ENCODE measurements at places on chromosomes 6 and 20. TPM values are rescaled to one million over a fixed set of nuclear protein-coding genes. Genes with fewer than 3 reads are reported as not detected.

The SNX21 gene
- 25.2 TPM for total RNA-seq

The CCN2 gene
- total RNA-seq: 89.3 TPM

The SPACA1 gene
- not detected for total RNA-seq

The DEFB125 gene
- total RNA-seq: not detected

The HAO1 gene
- total RNA-seq: not detected

The RPP40 gene
- total RNA-seq: not detected

The CENPW gene
- total RNA-seq: not detected

The FAM83B gene
- total RNA-seq: 8.4 TPM

DNA sequence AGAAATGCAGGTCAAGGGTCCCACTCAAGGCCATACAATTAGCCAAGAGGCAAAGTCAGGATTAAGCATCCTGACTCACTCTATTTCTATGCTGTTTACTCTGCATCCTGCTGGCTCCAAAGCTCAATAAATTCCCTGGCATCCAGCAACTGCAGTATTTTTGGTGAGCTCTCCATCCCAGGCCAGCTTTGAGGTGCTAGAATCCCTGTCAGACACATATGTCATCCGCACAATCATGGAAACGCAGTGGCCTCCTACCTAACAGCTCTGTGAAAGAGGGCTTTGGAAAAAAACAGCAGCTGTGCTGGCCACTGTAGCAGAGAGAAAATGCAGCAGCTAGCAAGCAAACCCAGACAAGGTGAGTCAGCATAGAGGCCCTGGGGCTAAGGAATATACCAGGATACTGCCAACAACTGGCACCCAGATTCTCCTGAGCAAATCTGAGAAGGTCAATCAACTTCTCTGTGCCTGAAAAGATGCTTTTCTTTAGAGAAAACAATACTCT is 58.4 kb downstream of the ANKEF1 start:
- DNase-seq: no peak

DNA sequence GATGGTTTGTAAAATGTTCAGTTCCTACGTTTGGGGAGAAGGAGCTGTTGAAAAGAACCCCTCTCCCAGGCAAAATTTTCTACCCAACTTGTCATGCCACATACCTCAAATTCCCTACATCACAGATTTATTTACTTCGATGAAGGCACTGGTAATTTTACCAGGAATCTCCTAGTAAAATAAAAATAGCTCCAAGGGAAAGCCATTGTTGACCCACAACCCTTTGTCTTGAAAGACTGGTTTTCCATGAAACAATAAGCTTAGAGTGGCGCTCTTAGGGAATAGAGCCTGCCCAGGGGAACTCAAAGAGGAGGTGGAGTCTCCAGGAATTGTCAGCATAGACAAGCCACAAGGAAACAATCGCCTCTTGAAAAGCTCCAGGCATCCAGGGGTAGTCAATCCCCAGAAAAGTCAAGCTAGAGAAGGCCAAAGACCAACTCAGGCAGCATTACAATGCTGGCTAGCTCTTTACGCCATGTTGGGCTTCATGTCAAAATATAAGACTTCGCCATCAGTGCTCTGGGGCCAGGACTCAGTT is 99.2 kb upstream of the RREB1 start:
- DNase-seq: no peak

DNA sequence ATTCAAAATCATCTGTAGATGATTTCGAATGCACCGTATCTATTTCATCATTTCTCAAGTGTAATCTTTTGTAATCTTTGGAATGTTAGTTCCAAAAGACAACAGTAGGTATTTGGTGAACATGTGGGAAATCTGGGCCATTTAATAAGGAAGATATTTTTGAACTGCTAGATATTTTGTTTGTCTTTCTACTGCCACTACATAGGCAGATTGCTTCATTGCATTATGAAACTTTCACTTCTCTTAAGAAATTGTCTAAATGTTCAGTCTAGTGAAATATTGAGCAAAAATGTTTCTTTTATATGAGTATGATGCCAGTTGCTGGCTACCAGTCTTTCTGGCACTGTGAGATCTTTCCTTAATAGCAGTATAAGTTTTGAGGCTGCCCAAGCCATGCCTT is 527.8 kb upstream of the RNF217 start:
- no peak for DNase-seq

DNA sequence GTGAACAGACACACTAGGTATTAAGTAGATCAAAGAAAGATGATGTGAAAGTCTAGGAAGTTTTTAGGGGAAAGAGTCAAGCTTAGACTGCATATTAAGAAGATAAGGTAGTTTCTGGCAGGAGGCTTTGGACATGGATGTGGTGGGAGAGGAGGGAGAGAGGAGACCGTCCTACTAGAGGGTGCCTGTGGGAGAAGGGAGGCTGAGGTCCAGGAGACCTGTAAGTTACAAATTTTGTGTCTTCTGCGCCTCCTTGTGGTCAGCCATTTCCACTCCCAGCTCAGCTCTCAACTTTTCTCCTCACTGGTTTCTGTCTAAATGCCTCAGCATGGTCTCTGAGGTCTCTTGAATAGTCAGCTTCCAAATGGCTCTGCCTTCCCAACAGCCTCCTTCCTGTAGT is 193.5 kb downstream of the UNC5CL start:
- peak; percentile 53 for DNase-seq

GRCh38 chr6:75353644-75354043 is 69.1 kb upstream of the TMEM30A start:
- no peak for DNase-seq

GRCh38 chr20:18916886-18917750 is 103.5 kb downstream of the SCP2D1 start:
- DNase-seq: no peak

DNA sequence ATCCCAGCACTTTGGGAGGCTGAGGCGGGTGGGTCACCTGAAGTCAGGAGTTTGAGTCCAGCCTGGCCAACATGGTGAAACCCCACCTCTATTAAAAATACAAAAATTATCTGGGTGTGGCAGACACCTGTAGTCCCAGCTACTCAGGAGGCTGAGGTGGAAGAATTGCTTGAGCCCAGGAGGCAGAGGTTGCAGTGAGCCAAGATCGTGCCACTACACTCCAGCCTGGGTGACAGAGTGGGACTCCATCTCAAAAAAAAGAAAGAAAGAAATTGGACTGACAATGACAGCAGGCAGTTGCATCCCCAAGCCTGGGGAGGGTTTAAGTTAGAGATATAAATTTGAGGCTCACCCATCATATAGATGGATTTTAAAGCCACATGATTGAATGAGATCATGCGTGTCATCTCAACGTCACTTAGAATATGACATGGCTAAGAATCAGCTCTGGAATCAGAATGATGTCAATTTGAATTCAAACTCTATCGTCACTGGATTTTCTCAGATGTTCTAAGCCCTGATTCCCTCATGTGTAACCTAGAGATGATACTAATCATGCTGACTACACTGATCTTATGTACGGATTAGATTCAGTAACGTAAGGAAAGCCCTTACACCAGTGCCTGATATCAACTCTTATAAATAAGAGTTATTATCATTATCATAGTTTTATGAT is 534.0 kb upstream of the JARID2 start:
- no peak for DNase-seq

- no peak for DNase-seq
Measured at GRCh38 chr6:167956983-167957492, 40.4 kb upstream of the KIF25 start.

DNA sequence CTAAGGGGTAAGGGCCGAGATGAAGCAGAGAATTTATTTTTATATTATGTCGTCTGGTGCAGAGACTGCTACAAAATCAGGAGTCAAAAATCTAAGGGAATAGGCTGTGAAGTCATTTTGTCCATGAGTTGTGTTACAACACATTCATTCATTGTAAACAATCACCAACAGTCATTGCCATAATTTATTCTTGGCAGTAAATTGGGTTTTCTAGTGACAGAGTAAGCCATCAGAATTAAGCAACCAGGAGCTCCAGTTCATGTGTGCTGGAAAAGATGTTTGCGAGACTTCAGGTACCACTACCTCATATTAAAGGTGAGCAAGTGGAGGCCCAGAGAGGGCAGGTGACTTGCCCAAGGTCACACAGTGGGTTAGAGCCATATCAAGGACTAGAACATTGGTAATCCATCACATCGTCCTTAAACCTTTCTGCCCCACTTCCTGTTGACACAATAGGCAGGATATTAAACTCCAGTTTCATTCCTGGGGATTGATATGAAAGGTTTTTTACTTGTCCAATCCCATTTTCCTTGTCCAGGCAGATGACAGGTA is 46.0 kb downstream of the E2F3 start:
- no peak for DNase-seq

GRCh38 chr6:150881911-150882481 is 16.5 kb downstream of the MTHFD1L start:
- DNase-seq: peak; percentile 87

- DNase-seq: no peak
Measured at GRCh38 chr20:44025756-44026155, 111.1 kb downstream of the TOX2 start.

- peak; percentile 68 for DNase-seq
Measured at GRCh38 chr20:63404129-63405085, 43.3 kb upstream of the CHRNA4 start.

DNA sequence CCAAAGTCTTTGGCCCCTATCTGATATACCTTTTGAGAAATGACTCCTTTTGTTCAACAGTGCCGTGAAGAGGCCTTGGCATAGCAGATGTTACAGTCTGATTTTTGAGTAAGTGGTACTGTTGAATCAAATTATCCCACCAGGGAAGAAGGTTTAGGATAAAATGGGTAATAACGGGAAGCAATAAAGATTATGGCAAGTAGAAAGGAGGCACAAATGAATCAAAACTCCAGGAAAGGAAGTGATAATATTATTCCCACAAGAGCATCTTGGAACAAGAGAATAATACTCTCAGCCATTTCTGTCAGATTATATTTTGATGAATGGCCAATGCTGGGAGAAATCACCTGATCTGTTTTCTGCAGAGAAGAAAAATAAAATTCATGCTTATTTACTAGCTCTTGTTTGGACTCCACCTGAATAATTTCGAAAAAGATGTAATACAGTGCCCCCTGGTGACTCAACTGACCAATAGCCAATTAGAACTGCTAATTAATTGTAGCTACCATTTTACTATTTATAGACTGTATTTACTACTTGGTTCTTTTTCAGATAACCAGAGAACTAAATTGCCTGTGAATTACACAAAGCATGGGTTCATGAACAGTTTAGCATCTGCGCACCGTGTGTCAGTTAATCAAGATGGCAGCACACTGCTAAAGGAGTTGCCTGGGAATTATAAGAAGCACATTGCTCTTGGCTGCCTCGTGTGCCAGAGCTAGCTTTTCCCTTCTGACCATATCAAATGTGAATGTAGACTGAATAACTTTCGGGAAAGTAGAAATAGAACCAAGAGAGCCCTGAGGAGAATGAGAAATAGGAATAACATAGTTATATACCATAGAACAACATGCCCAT is 78.5 kb upstream of the TRDN start:
- DNase-seq: peak; percentile 48

- no peak for DNase-seq
Measured at GRCh38 chr6:41373919-41374617, 38.7 kb downstream of the NCR2 start.

DNA sequence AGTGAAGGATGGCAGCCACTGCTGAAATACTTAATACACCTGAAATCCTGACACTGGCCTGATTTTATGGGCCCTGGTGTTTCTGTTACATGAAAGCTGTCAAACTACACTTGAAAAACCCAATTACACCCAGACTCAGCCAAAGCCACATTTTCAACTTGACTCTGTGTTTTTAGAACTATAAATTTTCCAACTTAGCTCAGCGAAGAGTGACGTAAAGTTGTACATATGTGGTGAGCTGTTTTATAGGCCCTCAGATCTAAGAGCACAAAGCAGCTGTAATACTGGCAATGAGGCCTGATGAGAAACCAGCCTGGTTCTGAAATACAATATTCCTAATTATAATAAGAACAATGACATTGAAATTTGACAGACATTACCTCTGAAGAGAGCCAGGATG is 18.6 kb downstream of the SCML4 start:
- no peak for DNase-seq

GRCh38 chr6:3139090-3139903 is 18.0 kb downstream of the TUBB2A start:
- peak; percentile 64 for DNase-seq
